ENCODE measurements at places on chromosomes 7 and 10.
A peak's percentile ranks its signal among the peaks of the same experiment; 100 is the strongest.

GRCh38 chr7:73909051-73909941 is 48.3 kb downstream of the TMEM270 start:
- no peak for DNase-seq

DNA sequence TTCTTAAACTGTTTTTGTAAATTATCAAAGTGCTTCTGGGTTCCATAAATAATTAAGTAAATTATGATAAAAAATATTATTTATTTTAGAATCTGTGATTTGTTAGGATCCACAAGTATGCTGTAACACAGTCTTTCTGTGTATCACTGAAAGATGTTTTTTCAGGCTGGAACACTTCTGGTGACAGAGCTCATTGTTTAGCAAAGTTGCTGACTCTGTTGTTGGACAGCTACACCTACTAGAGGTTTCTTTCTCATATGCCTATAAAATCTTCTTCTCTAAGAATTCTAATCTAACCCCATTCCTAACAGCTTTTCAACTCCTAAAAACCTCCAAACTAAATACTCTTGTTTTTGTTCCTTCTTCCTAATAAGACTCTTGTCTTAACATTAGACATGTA is 176.8 kb downstream of the THSD7A start:
- no peak for DNase-seq

DNA sequence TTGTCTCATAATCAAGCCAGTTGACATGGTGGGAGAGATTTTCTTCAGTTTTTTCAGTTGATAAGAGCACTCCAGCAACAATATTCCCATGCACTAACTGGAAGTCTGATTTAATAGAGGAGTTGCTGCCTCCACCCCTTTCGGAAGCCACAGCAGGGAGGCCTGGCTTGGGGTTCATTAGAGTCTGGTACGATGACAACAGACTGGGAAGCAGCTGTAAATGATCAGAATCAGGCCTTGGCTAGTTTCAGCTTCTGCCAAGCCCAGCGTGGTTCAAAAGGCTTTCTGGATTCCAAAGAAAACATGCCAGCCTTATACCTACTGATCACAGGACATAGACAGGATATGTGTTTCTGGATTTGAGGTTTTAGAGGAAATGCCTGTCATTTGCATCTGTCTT is 274.0 kb downstream of the CSTF2T start:
- DNase-seq = no peak

- no peak for DNase-seq
Observed at GRCh38 chr7:38195804-38196595, 18.0 kb downstream of the STARD3NL start.

DNA sequence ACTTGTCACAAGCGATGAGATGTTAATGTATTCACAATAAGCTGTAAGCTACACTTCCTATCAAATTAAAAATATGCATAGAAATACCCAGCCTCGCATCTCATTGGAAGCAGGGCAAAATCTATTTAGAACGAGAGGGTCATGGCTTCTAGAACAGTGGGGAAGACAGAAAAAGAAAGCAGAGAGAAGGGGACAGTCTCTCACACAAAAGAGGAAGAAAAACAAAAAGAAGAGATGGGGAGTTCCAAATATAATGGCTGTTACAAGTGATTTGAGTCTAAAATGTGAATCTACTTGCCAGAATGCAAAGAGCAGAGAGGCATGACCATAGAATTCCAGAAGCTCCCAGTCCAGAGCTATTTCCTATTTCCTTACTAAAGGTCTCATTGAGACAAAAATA is 13.8 kb downstream of the LRRN3 start:
- DNase-seq = no peak

DNA sequence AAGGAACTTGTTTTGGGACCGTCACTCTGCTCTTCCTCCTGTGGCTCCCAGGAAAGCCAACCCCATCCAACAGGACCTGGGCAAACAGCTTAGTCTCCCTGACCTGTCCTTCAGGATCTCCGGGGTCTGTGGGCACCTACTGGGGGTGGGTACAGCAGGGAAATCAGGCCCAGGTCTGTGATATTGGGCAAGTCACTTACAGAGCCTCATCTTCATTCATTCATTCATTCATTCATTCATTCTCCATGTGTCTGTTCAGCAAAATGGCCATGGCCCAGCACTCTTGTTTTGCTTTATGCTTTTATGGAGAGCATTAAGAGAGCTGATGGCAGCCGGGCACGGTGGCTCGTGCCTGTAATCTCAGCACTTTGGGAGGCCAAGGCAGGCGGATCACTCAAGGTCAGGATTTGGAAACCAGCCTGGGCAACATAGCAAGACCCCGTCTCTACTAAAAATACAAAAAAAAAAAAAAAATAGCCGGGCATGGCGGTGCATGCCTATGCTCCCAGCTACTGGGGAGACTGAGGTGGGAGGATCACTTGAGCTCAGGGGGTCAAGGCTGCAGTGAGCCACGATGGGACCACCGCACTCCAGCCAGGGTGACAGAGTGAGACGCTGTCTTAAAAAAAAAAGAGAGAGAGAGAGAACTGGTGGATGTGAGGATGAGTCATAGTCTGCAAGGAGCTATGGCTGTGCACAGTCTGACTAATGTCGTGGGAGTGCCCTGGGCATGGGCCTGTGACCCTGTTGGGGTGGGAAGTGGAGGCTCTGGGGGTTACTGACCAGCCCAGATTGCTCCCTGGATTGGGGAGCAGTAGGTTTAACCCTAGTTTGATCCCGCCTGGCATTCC is 54.3 kb downstream of the CLIP2 start:
- DNase-seq = no peak

GRCh38 chr10:79116801-79117723 is 48.3 kb downstream of the ZMIZ1 start:
- DNase-seq = no peak

DNA sequence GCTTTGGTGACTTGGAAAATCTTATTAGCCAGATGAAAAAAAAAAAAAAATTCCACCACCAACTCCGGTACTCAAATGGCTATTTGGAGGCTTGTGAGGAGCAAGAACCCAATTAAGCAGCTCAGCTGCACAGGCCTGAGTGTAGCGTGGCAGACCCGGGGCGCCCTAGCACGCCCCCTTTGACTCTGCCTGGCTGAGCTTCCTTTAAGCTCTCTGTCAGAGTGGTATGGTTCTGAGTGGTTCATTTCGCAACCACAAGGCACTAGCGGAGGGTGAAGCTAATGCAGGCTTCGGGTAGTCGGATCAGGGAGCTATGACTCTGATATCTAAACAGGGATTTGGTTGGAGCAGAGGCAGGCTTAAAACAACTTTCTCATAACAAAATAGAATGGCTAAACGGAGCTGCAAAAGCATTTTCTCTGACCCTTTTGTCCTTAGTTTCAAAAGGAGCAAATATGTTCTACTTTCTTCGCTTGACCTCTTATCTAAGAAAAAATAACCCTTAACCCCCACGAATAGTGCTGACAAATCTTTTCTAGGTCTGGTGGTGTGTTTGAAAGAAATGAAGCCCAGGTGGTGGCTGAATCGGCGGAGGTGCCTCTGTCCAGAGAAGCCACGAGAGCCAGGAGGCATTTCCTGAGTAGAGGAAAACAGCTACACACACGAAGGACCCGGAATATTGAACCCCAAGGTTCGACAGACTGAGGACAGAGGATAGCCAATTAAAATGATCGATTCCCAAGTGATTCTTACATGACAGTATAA is 285.4 kb upstream of the GLI3 start:
- DNase-seq = no peak

- DNase-seq = no peak
Observed at GRCh38 chr10:132746386-132746785, 39.6 kb downstream of the NKX6-2 start.

- DNase-seq = no peak
Observed at GRCh38 chr10:14751921-14752320, 22.8 kb downstream of the FAM107B start.

GRCh38 chr10:117936976-117937375 is 109.8 kb downstream of the RAB11FIP2 start:
- no peak for DNase-seq

- no peak for DNase-seq
Observed at GRCh38 chr10:62619413-62619738, 185.1 kb upstream of the ADO start.

- DNase-seq = no peak
Observed at GRCh38 chr10:60717852-60718251, 60.4 kb upstream of the CDK1 start.

- no peak for DNase-seq
Observed at GRCh38 chr10:387909-388660, 252.8 kb downstream of the ZMYND11 start.

DNA sequence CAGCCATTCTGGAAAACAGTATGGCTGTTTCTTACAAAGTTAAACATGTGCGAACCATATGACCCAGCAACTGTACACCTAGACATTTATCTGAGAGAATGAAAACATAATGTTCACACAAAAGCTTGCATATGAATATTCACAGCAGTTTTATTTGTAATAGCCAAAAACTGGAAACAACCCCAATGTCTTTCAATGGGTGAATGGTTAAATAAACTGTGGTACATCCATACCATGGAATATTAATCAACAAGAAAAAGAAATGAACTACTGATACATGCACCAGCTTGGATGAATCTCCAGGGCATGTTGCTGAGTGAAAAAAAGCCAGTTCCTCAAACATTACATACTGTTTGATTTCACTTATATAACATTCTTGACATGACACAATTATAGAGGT is 37.3 kb downstream of the LEP start:
- no peak for DNase-seq

GRCh38 chr7:95675016-95675415 is 78.7 kb upstream of the PDK4 start:
- no peak for DNase-seq

GRCh38 chr7:151679071-151679708 is 159.5 kb upstream of the RHEB start:
- DNase-seq = no peak

DNA sequence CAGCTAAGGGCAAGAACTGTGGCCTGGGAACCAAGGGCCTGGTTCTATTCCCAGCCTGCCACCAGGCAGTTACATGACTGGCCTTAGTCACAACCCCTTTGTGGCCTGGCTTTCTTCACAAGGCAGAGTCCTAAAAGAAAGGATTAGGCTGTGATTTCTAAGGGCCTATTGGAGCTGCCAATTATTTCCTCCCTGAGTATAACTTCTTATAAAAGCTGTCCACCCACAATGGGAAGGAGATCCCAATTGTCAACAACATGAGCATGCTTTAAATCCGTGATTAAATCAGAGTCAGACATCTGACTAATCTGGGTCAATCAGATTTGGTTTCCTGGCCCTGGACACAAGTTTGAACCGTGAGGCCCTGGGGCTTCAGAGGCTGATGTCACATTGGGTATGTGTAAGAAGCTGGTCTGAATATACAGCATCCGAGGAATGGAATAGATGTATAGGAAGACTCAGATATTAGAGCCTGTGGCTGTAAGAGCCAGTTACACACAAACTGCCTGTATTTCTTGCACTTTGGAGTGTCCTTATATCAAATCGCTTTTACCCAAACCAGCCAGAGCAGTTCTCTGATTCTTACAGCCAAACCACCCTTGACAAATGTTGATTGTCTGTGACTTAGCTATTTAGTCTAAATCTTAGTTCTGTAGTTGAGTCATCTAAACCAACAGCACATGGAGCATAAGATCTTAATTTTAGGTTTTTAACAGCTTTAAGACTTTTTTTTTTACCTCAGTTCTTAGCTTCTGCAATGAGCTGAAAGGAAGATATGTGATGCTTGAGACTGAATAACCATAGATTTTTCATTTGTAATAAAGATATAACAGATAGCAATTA is 61.3 kb downstream of the ABCB4 start:
- no peak for DNase-seq

- DNase-seq = no peak
Observed at GRCh38 chr7:157358041-157358752, 21.4 kb downstream of the DNAJB6 start.

- no peak for DNase-seq
Observed at GRCh38 chr7:11616466-11616865, 215.5 kb downstream of the THSD7A start.

- DNase-seq = no peak
Observed at GRCh38 chr10:106181501-106181900, 983.0 kb downstream of the SORCS1 start.

DNA sequence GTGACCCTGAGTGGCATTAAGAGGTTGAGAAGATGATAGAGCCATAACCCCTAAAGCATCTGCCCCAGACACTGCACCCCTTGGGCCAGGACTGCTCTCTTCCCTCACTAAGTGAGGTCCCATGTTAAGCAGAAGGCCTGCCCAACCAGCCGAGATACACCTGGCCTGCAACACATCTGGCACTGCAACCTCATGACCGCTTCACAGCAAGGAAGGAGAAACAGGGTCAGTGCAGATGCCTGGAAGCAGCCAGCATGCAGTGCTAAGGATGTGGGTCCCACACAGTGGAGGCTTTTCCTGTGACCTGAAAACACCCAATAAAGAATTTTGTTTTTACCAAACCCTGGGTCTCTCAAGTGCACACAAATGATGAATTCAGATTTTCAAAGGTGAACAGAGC is 7.4 kb downstream of the NOD1 start:
- no peak for DNase-seq

DNA sequence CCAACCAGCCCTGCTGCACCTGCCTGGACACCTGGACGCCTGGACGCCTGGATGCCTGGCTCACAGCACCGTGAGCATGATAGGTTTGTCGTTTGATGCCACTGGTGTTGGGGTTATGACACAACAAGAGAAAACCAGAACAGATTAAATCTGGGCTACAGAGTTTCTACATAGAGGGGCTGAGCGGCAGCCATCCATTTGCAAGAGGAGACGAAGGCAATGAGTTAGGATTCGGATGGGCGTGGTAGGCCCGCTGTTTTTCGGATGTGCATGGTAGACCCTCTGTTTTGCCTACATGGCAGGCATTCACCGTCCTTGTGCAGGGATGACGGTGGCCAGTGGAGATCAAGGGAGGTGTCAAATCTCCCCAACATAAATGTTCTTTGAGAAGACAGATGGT is 121.5 kb upstream of the RNF32 start:
- DNase-seq = no peak

- DNase-seq = no peak
Observed at GRCh38 chr10:2858452-2858851, 208.9 kb upstream of the PFKP start.

- no peak for DNase-seq
Observed at GRCh38 chr7:123259759-123260158, 60.0 kb upstream of the SLC13A1 start.

GRCh38 chr10:72077275-72077990 is 10.9 kb downstream of the SPOCK2 start:
- no peak for DNase-seq

DNA sequence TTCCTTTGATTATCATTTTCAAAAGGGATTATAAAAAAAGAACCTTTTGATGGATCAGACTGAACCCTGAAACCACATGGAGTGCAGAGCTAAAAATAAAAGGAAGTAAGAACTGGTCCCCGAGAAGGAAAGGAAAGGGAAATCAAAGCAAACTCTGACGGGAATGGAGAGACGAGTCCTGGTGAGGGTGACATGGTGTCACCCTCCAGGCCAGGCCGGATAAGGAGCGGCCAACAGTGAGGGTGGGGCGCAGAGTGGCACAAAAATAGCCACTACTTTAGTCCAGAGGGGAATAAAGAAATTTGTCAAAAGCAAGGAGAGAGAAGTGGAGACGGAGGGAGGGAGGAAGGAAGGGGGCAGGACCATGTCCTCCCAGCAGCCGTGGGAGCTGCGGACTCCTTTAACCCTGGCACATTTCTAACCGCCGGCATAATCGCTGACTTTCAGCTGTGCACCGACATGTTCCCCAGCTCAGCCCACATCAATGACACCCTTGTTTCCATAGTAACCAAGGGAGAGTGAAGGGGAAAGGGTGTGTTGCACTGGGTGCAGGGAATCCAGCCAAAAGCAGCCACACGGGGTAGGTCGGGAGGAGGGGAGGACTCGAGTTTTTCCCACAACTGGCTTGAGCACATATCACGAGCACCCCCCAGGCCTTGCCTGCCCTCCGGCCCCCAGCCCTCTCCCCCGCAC is 29.7 kb downstream of the TRIM8 start:
- peak; percentile 90 for DNase-seq

GRCh38 chr7:97439637-97440214 is 292.2 kb upstream of the TAC1 start:
- no peak for DNase-seq

Measured in hematopoietic multipotent progenitor cell treated with erythropoietin and hydrocortisone succinate and interleukin-3 and kit ligand, for 15 days (in vitro differentiated cells).